ENCODE measurements at places on chromosomes 7 and 10. TPM values are rescaled to one million over a fixed set of nuclear protein-coding genes. Genes with fewer than 3 reads are reported as not detected.

The UTF1 gene
- not detected for total RNA-seq

The PCGF5 gene
- 34.8 TPM for total RNA-seq

The TEX47 gene
- not detected for total RNA-seq

The TLX1 gene
- total RNA-seq: not detected

The RELN gene
- total RNA-seq: not detected

- no peaks in the 10 kb centered on the region for H3K36me3 ChIP-seq
- no peak for DNase-seq
- H3K4me1 ChIP-seq: no peaks in the 10 kb centered on the region
- no peaks in the 10 kb centered on the region for H3K27me3 ChIP-seq
Observed at GRCh38 chr10:130424418-130424817, 288.2 kb downstream of the GLRX3 start.

Data from activated CD8-positive, alpha-beta T cell treated with anti-CD3 and anti-CD28 coated beads for 36 hours (primary cell).